ENCODE measurements at places on chromosomes 6 and 20. TPM values are rescaled to one million over a fixed set of nuclear protein-coding genes. Genes with fewer than 3 reads are reported as not detected.

CASP8AP2 gene
- total RNA-seq: 22.0 TPM

BAG2 gene
- total RNA-seq: 3.6 TPM

BHLHE23 gene
- total RNA-seq: not detected

UST gene
- 0.81 TPM for total RNA-seq

EYS gene
- 0.27 TPM for total RNA-seq

ZNF318 gene
- 13.0 TPM for total RNA-seq

KHDC1L gene
- not detected for total RNA-seq

ATG5 gene
- total RNA-seq: 32.8 TPM

HLA-DQB2 gene
- total RNA-seq: not detected

NMBR gene
- not detected for total RNA-seq

IL20RA gene
- total RNA-seq: not detected

BPIFB2 gene
- total RNA-seq: not detected

- no peak for DNase-seq
Observed at GRCh38 chr6:116475141-116475540, 14.0 kb downstream of the CALHM6 start.

GRCh38 chr6:102582569-102582968 lies 1189.1 kb downstream of the GRIK2 start:
- no peak for DNase-seq

- DNase-seq: peak; percentile 49
Observed at GRCh38 chr6:56902641-56903464, 52.1 kb upstream of the BEND6 start.

GRCh38 chr20:7916648-7917047 lies 23.6 kb downstream of the HAO1 start:
- no peak for DNase-seq

DNA sequence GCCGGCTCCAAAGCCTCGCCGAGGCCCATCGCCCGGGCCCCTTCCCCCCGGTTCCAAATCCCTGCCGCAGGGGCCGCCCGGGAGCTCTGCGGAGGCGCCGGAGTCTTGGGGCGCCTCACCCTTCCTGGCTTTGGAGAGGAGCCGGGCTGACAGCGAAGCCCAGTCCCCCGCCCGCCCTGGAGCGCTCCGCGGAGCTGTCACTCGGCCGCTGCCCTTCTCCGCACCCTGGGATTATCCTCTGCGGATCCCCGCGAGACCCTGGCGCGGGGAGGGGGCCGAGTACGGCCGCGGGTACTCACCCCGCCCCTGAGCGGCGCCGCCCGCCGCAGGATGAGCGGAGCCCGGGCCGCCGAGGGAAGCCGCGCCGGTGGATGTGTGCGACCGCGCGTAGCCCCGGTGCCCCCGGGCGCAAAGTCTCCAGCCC lies 343 bp downstream of the SNAP91 start:
- DNase-seq: peak; percentile 29

GRCh38 chr6:108801366-108801765 lies 46.9 kb upstream of the ARMC2 start:
- no peak for DNase-seq

GRCh38 chr6:154292855-154293519 lies 63.6 kb downstream of the IPCEF1 start:
- DNase-seq: peak; percentile 85

DNA sequence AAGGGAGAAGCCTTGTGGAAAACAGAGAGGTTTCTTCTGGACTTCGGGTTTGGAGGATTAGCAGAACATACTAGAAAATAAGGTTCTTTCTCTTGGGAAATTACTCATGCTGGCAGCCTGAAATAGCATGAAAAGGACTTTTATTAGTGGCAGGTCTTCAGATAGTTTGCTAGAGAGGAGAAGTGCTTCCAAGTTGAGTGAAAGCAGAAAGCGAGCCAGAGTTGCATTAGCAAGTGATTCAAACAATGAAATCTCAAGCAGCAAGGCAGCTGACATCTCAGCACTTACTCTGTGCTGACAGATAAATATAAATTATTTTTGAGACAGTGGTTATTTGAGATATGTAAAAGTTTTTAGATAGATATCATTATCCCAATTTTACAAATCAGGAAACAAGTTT lies 91.9 kb downstream of the PLCB4 start:
- no peak for DNase-seq

DNA sequence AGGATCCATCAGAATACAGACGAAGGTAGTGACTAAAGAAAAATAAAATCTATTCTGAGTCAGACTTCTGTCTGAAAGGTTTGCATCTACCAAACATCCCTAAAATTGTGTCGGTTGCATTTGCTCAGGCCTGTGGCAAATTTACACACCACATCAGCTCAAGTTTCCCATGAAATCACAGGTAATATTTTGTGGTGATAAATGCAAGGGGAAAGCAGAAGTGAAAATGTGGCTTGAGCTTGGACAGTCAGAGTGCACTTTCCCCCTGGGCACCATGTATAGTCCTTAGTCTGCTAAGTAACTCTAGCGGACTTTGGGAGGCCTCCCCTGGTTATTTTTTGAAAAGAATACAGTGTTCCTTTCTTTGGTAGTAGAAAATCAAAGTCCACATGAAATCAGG lies 159.1 kb downstream of the PKHD1 start:
- DNase-seq: no peak

GRCh38 chr20:54984104-54984448 lies 508.7 kb downstream of the DOK5 start:
- DNase-seq: no peak

GRCh38 chr20:5797843-5798462 lies 47.8 kb downstream of the SHLD1 start:
- no peak for DNase-seq

DNA sequence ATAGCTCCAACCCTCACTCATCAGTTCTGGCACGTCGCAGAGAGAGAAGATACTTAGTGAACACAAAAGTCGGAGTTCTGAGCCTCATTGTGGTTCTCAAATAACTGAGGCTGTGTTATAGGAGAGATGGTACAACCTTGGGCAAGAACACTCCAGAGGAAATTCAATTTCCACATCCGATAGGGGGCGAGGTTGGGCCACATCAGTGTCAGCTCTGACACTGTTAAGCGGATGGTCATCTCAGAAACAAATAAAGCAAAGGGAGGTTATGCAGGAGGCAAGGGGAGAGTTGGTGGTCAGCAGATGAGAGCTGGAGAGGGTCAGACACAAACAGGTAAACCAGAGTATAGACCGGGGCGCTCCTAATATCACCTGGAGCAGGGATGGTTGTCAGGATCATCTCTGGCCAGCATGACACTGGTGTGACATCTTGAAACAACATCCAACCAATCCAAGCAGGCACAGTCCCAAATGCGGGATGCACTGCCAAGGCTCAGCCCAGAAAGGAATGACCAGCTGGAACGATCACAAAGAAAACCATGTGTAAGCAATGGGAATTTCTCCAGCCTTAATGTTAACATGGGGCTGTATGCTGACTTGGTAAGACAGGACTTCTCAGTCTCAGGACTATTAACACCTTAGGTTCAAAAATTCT lies 331.8 kb downstream of the HACE1 start:
- DNase-seq: no peak

GRCh38 chr20:62136283-62137091 lies 6.7 kb downstream of the PSMA7 start:
- peak; percentile 84 for DNase-seq

Measured in endothelial cell of umbilical vein (primary cell).